ENCODE measurements at places on chromosomes 12 and 14.

GRCh38 chr14:95651821-95652583 lies 34.2 kb upstream of the TCL1B start:
- DNase-seq = no peak

DNA sequence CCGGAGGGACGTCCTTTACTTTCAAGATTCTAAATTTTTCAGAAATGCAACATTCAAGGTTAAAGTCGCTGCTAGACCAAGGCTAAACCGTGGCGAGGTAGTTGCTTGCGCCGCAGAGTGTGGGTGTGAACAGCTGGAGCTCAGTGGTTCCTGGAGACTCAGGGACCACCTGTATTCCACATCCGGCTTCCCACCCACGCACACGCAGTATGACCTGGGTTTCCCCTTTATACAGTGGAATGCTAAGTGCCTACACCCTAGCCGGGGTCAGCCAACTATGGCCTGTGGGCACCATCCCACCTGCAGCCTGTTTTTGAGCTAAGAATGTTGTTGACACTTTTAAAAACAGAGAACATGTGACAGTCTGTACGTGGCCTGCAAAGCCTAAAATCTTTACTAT lies 42.9 kb upstream of the TESC start:
- DNase-seq = no peak

GRCh38 chr12:112419297-112420133 lies 768 bp downstream of the PTPN11 start:
- no peak for DNase-seq

DNA sequence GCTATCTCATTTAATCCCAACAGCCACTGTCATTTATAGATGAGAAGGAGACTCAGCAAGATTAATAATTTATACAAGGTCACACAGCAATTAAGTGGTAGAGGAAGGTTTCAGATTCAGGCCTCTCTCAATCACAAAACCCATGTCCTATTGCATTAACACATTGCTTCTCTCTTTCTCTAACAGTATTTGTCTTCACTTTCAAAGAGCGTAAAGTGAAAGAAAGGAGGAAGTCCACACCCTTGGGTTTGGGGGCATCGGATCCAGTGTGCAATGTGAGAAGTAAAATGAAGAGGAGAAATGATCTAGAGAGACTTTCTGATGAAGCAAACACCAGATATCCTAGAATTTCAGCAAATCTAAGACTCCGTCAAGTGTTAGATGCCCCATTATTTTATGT lies 7.0 kb upstream of the VRK1 start:
- DNase-seq = no peak

DNA sequence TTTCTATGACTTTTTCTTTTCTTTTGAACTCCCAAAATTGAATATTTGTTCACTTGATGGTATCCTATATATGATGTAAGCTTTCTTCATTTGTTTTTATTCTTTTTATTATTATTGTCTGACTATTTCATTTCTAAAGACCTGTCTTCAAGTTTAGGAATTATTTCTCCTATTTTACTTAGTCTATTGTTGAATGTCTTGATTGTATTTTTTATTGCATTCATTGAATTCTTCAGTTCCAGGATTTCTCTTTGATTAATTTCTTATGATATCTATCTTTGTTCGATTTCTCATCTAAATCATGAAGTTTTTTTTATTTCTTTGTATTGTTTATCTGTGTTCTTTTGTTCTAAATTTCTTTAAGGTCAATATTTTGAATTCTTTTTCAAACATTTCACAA lies 238.8 kb downstream of the TTC6 start:
- DNase-seq = no peak

DNA sequence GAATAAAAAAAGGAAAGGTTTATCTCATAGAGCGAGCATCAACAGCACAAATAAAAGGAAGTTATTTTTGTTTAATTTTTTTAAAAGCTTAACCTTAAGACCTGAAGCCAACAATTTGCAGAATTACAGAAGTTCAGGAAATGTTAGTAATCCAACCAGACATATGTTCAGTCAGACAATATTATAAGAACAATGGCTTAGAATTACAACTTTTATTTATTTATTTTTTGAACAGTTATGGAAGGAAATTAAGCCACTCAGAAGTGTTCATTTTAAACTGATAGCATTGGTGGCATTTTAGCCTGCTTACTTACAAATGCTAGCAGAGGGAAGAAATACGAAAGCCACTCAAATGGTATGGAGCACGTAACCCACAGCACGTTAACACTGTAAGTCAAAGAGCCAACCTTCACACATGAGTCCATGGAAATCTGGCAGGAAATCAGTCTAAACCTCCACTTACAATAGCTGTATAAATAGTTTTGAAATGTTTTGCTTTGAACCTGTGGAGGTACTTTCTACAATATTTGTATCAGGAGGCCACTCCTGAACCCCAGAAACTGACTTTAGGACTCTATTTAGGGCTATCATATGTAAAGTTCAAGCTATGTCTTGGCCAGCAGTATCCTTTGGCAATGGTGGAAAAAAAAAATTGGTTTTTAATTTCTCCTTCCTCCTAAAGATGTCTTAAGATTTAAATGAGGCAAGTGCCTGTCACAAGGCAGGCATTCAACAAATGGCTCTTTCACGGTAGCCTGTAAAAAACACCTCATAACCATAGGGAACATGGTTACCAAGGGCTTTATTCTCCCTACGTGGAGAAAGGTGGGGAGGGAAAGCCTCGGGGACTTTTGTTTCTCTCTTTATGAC lies 102.3 kb downstream of the ITPR2 start:
- no peak for DNase-seq

DNA sequence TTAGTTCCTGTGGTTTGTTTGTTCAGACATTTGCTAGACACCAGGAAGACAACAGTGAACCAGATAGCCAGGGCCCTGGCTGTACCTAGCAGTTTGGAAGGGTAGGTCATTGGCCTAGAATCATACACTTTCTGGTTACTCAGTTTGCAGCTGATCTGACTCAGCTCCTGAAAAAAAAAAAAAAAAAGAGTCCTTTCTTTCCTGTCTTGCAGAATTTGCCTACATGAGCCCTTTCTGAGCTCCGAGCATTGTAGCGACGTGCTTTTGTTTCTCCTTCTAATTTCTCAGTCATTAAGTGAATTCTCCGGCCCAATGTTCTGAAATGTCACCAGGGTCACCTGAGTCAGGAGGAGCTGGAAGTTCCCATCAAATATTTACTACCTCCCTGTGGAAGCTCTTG lies 2.4 kb downstream of the CABP1 start:
- DNase-seq = no peak

GRCh38 chr12:70581208-70581607 lies 56.0 kb downstream of the PTPRB start:
- no peak for DNase-seq

DNA sequence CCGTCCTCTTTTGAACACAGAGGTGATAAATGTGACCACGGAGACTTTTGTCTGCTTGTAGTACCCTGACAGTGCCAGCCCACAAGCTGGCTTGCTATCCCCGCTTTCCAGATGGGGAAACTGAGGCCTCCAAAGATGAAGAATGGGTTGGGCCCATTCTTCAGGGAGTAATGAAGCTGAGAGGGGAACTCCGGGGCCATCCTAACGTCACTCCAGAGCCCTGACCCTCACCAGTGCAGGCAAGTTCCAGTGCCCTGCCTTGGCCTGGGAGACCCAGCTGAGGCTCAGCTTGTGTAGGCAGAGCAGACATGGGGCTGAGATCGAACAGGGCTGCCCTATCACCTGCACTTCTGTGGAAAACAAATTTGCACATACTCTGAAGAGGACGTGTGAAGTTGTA lies 277.1 kb downstream of the DPF3 start:
- no peak for DNase-seq

DNA sequence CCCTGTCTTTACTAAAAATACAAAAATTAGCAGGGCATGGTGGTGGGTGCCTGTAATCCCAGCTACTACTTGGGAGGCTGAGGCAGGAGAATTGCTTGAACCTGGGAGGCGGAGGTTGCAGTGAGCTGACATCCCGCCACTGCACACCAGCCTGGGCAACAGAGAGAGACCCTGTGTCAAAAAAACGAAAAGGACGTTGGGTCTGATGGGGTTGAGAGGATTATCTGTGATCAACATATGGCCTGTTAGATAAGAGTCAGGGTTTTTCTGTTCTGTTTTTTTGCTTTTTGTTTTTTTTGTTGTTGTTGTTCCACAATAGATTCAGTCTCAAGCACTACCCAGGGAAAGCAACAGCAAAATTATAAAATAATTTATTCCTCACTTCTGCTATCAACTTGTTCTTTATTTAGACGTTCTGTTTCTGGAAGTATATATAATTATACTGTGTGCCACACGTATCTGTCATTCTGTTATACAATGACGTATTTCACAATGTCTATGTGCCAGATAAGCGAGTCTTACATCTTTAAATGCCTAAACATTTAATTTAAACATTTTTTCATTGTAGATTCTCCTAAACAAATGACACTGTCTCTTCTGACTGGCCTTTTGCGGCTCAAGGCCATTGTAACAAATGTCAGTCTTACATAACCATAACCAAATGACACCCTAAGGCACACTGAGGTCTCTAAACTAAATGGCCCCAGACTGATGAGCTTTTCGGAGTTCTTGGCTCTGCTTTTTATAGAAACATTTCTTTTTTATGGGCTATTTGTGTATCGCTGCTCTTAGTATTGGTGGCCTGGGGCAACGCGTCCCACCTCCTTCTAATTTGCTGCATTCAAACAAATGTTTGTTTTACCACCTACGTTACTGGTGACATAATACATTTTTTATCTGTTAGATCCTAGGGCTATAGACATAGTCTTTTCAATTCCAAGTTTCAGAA lies 7.2 kb upstream of the P2RX4 start:
- no peak for DNase-seq

- DNase-seq = no peak
Measured at GRCh38 chr12:99259040-99259934, 388.3 kb upstream of the GARIN6 start.

DNA sequence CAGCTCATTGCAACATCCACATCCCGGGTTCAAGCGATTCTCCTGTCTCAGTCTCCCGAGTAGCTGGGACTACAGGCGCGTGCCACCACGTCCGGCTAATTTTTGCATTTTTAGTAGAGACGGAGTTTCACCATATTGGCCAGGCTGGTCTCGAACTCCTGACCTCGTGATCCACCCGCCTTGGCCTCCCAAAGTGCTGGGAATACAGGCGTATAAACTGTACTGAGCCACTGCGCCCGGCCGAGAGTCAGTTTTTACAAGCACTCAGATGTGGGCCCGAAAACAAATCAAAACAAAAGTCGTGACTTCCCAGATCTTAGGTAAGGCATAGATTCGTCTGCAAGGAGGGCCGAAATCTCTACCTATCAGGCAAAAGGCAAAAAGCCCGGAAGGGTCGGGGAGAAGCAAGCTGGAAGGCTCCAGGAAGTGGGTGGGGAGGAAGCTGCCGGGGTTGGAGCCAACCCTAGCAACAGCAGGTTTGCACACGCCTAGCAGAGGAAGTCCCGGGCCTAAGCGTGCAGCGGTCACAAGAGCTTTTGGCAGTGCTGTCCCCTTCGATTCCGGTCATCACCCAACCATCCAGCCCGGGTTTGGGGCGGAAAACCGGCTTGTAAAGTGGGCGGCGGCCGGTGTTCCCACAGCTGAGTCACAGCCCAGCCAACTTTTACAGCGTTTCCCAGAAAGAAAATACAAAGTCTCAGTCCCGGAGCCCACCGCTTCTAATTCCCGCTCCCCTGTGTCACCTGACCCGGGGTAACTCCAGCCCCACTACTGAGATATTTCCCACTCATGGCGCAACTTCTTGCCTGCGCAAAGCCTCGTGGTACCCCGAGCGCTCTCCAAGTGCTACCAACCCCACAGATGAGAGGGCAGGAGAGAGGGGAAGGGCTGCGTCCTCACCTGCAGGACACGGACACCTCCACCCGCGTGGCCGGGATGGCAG lies 583 bp downstream of the CPNE8 start:
- DNase-seq = peak; percentile 24

DNA sequence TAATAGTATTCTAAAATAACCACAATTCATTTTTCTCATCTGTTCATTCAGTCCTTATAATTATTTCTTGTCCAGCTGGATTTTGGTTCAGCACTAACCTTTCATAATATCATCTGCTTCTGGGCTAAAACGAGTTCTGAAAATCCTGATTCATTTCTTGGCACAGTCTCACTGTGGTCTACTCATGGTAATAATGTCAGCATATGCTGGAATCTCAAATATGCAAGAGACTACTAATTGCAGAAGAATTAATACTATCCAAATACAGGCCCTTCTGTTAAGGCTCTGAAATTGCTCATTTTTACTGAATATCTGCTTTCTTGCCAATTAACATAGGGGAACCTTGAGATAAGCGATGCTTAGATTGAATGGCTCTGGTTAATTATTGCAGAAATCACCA lies 597.1 kb downstream of the RPL10L start:
- DNase-seq = no peak

DNA sequence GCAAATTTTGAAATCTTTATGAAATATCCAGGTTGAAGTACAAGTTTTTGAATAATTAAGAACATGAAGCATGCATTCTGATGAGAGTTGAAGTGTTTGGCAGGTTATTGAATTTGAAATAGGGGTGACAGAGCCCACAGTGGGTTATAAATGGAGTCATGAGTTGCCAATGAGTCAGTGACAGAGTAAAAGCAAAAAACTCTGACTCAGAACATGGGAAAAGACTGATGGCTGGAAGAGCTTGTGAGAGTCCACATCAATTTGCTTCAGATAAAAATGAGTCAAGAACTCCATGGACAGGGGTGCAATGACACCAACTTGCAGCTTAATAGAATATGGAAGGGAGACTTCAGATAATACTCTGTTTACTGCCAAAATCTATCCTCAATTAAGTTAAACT lies 105.3 kb downstream of the SLC6A15 start:
- DNase-seq = no peak

- no peak for DNase-seq
Measured at GRCh38 chr14:90275820-90276219, 19.5 kb downstream of the PSMC1 start.

DNA sequence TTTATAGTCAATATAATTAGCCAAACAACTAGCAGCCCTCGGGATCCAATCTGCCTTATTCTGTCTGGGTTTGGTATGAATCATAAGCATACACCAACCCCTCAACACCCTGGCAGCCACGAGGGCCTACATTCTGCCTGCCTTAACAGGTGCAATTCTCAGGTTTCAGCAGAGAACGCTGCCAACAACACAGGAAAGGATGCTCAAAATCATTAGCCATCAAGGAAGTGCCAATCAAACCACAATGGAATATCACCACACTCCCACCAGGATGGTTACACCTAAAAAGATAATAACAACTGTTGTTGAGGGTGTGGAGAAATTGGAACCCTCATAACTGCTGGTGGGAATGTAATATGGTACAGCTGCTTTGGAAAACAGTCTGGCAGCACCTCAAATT lies 122.8 kb downstream of the TTC7B start:
- no peak for DNase-seq

GRCh38 chr14:54116198-54116885 lies 159.7 kb upstream of the BMP4 start:
- DNase-seq = no peak

- no peak for DNase-seq
Measured at GRCh38 chr12:57765003-57765697, 1.7 kb downstream of the CYP27B1 start.

DNA sequence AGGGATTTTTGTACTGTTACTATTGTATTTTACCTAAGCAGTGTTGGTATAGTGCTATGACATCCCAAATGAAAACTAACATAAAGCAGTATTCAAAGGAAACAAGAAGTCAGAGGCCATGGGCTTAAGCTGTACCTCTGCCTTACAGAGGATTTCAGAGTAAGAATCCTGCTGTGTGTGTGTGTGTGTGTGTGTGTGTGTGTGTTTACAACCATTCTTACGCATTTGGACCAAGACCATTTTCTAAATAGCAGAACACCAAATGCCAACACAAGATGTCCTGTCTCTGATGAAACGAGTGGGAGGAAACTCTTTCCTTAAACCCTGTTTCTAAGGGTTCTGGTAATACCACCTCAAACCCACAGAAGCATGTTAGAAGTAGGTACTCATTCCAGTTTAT lies 64.4 kb downstream of the PPP1R36 start:
- no peak for DNase-seq

- no peak for DNase-seq
Measured at GRCh38 chr12:112907415-112908157, 824 bp downstream of the OAS1 start.
